NCI-H1694 (cell line): ENCODE measurements at places on chromosomes 7 and 10.

DNA sequence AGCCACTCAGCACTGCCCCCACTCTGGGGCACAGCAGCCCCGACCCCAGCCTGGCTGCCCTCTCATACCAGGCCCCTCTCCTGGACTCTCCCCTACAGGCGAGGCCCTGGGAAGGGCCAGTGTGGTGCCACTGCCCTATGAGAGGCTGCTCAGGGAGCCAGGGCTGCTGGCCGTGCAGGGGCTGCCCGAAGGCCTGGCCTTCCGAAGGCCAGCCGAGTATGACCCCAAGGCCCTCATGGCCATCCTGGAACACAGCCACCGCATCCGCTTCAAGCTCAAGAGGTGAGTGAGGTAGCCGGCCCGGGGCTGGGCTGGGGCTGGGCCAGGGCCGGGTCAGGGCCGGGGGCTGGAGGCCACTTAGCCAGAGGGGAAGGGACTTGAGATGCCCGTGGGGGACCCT lies 64.3 kb downstream of the GTF2IRD1 start:
- no peak for DNase-seq

DNA sequence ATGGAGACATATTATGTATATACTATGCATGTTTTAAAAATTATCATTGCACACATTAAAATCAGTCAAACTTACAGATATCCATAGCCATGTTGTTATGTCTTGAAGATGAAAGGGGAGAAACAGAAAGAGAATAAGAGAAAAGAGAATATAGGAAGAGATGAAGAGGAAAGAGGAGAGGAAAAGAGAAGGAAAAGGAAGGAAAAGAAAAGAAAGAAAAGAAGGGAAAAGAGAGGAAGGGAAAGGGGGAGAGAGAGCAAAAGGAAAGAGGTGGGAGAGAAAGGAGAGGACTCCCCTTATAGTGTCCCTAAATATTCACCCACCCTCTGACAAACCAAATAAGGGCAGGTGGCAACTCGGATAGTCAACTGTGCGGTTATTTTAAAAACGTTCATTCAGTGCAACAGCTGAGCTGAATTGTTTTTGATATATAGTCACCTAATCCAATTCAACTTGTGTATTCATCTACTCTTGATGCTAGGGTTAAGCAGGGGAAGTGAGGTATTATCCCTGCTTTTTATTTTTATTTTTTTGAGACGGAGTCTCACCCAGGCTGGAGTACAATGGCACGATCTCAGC lies 14.6 kb downstream of the SVIL start:
- no peak for DNase-seq

GRCh38 chr7:25954395-25954794 lies 197.6 kb upstream of the NFE2L3 start:
- no peak for DNase-seq

GRCh38 chr10:125629758-125630376 lies 53.1 kb downstream of the TEX36 start:
- DNase-seq = no peak

DNA sequence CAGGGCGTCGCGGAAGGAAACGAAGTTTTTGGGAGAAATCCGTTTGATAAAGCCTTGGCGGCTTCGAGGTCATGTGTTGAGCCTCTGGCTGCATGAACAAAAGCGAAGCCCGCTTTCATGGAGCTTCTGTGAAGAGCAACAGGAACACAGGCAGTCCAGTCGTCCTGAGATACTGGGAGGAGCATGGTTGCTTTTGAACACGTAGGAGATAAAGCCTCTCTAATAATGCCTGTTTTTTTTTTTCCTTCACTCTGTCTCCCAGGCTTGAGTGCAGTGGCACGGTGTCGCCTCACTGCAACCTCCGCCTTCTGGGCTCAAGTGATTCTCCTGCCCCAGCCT lies 473 bp upstream of the ZNF32 start:
- DNase-seq = no peak

- peak; percentile 44 for DNase-seq
Observed at GRCh38 chr7:110442381-110442837, 648.5 kb upstream of the LRRN3 start.

GRCh38 chr10:103736763-103737162 lies 118.6 kb downstream of the SH3PXD2A start:
- DNase-seq = no peak

- DNase-seq = no peak
Observed at GRCh38 chr10:117222976-117223692, 17.8 kb upstream of the SLC18A2 start.

DNA sequence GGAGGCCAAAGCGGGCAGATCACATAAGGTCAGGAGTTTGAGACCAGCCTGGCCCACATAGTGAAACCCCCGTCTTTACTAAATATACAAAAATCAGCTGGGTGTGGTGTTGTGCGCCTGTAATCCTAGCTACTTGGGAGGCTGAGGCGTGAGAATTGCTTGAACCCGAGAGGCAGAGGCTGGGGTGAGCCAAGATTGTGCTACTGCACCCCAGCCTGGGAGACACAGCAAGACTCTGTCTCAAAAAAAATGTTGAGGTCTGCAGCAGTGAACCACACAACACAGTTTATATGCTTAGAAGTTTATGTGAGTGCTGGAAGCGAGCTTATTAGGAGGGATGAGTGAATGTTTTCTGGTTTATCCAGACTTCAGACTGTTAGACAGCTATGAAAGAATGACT lies 10.4 kb downstream of the LHPP start:
- no peak for DNase-seq

DNA sequence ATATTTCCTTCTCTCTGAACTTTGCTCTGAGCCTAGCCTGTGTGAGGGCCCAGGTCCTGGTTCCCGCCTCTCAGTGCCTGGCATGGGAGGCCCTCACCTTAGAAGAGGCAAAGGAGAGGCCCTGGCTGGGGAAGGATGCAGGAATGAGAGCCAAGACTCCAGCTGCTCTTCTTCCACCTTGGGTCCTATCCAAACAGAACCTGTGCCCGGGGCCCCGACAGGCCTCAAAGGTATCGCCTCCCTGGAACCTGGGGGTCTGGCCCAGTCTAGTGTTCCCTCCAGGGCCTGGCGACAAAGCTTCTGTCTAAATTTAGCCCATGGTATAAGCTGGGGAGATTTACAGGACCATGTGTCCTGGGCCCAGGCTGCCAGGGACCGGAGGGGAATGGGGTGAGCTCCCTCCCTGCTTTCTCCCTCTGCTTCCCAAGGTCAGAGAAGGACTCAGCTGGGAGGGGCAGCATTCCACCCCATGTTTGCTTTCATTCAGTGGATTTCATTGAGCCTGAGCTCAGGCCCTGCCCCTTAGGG lies 12.0 kb upstream of the CRHR2 start:
- no peak for DNase-seq
